Kidney (tissue), 22 donors: ENCODE measurements at places on chromosomes 12 and 14.

- no peak for DNase-seq
Measured at GRCh38 chr14:89625731-89626232, 208.7 kb upstream of the FOXN3 start.

- peak; percentile 32 for DNase-seq
Measured at GRCh38 chr14:77458249-77458950, 507 bp downstream of the AHSA1 start.

DNA sequence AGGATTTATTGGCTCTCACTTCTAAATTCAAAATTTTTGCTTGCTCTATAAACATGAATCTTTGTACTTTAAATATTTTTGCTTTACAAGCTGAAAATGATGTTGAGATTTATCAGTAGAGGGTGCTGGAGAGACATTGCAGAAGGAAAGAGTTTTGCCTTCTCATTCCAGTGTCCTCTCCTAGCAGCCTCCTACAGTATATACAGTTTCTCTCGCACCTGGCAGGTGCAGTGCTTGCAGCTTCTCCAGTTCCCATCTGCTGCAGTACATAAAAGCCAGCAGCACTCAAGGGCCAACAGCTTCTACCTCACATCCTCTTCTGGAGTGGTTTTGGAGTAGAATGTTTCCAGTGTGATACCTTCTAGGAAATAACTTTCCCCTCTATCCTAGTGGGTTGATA is 601.8 kb upstream of the ATXN7L3B start:
- no peak for DNase-seq

DNA sequence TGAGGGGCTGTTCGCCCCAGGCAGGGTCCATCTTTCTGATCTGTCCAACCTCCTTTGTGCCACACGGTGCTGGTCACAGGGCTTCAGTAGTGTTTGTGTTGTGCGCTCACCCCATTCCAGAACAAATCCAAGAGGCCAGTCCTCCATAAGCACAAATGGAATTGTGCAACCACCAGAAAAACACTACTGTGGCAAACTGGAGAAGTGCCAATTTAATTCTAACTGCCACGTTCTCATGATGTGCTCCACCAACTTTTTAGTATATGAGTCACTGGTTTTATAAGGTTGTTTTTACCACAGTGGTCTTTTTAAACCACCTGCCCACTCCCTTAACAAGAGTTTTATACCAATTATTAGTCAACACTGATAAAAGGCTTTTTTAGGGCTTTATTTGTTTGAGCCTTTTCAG is 380.2 kb downstream of the NAV3 start:
- DNase-seq = peak; percentile 33

DNA sequence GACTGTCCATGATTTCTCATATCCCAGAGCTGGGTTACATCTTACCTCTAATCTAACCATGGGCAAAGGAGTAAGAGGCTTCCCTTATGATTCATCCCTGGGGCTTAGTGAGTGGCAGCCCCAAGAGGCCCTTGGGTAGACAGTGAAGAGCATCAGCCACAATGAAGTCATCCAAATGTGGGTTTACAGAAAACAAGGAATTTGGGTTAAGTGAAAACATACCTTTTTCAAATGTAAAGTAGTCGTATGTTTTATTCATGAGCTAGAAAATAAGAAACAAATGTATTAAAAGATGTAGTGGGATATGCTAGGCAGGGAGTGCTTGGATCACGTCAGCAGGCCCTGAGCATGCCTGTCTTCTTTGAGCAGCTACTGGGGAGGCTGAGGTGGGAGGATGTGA is 54.0 kb upstream of the ELK3 start:
- DNase-seq = no peak

DNA sequence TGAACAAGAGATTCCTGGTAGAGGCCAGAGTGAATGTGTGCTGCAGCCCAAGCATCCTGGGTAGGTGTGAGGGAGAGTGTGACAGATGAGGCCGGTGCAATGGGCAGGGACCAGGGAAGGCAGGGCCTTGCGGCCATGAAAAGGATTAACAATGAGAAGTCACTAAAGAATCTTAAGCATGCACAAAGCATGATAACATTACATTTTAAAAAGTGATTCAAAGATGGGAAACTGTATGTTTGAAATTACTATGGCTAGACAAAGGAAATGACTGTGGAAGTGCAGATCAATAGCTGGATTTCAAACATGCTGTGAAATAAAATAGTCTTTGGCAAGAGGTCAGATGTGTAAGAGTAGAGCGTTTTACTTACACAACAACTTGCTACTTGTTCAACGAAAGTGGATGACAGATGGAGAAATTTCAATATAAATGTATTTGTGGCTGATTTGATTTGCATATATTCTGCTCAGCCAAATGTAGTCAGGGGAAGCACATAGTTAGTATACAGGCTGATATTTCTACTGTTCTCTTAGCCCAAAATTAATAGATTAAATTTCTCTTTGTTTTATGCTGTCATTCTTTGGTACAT is 175.5 kb downstream of the CCDC59 start:
- no peak for DNase-seq

DNA sequence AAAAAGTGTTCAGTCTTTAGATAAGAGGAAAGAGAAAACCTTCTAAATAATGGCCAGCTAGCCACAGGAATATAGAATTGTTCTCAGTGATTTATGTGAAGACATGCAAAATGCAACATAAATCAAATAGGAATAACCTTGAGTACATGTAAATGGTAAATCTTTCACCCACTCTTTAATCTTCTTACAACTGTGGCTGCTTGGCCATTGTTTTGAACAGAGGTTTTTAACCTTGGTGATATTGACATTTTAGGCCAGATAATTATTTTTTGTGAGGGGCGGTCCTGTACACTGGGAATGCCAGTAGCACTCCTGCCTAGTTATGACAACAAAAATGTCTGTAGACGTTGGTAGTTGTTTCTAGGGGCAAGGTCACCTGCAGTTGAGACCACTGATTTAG is 479.9 kb upstream of the NOVA1 start:
- peak; percentile 11 for DNase-seq

DNA sequence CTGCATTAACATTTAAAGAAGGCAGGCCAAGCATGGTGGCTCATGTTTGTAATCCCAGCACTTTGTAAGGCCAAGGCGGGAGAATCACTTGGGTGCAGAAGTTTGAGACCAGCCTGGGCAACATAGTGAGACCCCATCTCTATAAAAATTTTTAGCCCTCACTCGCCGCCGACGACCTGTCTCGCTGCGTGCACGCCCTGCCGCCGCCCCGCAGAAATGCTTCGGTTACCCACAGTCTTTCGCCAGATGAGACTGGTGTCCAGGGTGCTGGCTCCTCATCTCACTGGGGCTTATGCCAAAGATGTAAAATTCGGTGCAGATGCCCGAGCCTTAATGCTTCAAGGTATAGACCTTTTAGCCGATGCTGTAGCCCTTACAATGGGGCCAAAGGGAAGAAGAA is 10.8 kb upstream of the RBMS2 start:
- DNase-seq = no peak

DNA sequence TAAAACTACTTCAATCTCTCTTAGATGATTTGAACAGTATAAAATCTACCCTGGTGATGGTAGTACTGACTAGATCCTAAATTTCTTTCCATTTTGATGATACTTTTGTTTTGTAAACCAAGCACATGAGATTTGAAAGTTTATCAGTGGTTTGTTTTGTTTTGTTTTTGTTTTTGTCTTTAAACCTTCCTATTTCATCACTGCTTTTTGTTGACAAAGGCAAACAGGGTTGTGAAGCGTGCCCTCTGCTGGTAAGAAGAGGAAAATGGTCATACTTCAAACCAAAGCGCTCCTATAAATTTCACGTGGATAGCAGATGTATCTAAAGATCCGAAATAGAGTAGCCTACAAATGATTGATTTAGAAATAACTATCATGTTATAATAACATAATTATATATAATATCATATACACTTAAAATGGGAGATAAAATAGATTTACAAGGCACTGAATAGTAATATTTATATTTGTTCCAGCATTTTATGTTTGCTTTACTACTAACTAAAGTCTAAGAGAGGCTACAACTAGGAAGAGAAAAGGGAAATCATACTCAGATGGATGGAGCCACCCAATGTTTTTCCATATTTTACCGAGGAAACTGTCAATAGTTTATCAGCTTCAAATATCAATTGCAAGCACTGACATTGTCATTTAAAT is 254.0 kb upstream of the USP15 start:
- no peak for DNase-seq

- DNase-seq = peak; percentile 38
Measured at GRCh38 chr12:107845226-107845979, 70.9 kb downstream of the ASCL4 start.
